Stimulated activated CD8-positive, alpha-beta memory T cell treated with anti-CD3 and anti-CD28 coated beads, Interleukin-2, amount 100 ng/mL, for 1 hour (primary cell): ENCODE measurements at places on chromosomes 1 and 21.

- no peak for DNase-seq
Measured at GRCh38 chr21:44755227-44755626, 43.9 kb upstream of the TSPEAR start.

DNA sequence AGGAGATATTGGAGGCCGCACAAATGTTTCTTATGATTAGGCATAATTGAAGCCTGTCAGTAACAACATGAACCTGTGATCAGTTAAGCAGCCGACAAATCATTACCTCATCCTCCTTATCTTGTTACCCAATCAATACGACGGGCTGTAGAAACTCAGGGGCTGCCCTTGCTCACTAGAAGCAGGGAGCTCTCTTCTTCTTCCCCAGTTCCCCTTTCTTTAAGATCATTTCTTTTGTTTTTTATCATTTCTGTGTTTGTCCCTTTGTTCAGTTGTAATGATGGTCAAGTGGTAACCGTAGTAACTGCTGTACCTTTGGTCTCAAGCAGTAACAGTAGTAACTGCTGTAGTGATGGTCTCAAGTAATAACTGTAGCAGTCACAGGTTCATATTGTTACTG is 13.8 kb upstream of the FCGR2A start:
- no peak for DNase-seq

DNA sequence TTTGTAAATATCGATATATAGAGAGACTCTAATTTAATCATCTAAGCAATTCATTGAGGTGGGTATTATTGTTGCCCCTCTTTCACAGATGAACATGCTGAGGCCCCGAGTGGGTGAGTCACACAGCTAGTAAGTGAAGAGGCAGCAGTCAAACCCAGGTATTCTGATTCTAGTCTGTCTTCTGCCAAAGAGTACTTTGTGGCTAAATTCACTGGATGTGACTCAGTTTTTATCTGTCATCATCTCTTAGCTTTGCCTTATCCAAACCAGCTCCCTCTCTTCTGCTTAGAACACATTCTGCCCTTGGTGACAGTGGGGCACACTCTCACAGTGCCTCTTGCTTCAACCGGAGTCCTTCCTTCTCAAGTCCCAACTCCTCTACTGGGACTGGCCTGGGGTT is 11.5 kb downstream of the FCRL5 start:
- no peak for DNase-seq

GRCh38 chr1:172356620-172357019 is 63.9 kb upstream of the C1orf105 start:
- DNase-seq: no peak

- no peak for DNase-seq
Measured at GRCh38 chr1:119929643-119930315, 33.5 kb upstream of the ADAM30 start.

DNA sequence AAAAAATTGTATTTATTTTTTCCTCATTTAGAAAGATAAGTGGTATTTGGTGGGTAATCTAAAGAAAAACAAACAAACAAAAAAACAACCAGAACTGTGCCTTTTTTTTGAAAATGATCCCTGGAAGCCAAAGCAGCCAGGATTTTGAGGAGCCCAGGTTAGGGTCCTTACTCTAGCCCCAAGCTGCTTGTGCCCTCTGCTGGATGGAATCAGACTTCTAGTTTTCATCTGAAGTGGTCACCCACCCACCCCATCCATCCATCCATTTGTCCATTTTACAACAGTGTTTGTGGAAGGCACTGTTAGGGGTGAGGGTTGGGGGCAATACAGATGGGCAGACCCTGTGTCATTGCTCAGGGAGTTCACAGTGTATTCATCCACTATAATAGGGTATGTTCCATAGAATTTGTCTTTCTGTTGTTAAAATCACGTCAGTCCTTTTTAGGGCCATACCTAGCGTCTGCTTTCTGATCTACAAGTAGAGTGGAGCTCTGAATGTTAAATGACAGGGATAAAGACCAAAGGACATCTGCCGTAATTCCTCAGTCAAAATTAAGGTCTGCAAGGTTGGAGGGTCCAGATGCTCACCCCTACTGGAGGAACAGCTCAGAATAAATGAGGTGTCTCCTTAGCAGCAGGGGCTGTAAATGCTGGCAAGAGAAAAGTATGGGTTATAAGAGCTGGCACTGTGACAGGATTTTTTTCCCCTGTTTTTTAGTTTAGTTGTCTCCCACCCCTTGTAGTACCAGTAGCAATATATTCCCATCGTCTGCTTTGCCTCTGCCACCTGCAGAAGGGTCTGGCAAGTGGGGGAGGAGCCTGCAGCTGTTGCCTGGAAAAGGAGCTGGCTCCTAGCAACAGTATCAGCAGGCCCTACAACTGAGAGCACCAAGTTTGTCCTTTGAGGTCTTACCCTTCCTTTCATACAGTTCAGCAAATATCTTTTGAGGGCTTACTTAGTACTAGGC is 3.2 kb downstream of the LRRC42 start:
- DNase-seq: no peak

DNA sequence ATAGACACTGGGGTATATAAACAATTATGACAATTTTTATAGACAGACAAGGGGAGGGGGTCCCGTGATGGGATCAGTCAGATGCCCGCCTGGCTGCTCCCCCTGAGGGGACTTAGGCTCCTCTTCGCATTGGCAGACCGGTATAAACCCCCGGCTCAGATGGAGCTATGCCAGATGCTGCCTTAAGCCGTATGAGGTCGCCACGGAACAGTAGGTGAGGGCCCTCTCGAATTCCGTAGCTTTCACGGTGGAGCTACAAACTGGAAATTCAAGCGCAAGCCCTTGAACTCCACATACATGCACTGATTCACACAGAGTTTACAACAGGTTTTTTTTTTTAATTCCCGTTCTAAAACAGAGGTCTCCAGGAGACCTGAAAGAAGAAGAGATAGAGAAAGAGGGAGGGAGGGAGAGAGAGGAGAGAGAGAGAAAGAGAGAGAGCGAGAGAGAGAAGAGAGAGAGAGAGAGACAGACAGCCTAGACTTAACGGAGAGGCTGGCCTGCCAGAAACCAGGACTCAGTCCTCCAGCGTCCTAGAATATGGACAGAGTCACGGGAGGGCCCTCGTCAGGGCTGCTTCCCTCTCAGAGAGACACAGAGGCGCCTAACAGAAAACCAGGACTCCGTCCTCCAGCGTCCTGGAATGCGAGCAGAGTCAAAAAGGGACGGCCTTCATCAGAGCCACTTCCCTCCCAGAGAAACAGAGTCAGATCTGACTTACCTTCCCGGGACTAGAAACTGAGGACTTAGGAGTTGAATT is 24.4 kb upstream of the TMEM54 start:
- DNase-seq: no peak

DNA sequence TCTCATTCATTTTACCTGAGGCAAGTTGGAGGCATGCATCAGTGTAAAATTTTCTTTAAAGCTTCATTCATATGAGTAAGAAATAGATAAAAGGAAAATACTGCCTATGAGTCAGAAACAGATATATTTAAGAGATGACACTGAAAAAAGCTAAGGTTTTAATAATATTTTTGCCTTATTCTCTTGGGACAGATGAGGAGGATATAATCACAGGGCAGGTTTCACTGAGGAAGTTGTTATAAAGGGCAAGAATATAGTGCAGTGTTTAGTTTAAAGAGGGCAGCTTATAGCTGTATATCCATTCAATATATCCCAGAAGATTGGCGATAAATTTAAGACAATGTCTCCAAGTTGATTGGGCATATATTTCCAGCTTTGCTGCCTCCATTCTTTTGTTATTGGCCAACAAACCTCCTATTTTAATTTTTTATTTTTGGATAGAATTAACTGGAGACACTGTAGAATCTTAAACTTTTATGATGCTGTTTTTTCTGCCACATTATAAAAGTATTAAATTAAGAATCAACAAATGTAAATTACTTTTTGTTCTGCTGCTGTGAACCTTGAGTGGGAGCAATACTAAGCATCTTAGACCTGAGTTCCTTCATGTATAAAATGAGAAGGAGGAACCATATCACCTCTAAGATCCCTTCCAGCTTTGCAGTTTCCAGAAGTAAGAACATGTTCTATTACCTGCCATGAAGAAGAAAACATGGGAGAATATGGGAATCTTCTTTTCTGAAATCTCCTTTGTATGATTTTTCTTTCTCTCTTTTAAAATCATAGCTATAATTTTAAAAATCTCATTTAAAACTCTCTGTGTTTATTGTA is 171.6 kb downstream of the S1PR1 start:
- no peak for DNase-seq

DNA sequence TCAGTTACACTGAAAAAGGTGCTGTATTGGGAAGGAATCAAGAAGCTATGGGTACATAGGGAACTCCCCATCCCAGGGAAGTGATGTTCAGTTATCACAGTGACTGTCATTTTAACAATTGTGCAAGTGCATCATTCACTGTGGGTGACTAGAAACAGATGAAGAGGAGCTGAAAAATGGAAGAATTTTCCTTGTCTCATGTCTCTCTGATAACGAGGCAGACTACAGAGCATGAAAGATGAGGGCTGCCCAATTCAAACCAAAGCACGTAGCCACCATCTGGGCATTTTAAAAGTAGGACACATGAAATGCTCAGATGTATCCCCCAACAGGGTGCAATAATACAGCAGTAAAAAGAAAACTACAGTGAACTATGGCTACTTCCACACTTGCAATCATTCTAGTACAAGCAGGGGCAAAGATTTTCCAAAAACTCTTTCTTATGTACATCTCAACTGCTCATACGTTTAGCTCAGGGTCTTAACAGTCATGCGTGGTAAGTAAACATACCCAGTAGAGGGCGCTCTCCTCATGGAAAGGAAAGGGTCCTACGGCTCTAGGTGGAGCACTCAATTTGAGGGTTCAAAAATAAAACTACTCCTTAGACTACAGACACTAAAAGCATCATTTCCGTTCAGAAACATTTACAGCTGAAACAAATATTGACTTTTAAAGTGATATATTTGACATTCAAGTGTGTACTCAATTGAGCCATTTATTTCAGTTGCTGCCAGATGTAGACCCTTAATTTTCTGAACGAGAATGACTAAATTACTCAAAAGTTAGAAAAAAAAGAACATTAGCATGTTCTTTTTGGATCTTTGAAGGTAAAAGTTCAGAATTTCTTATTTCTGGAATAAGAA is 143.2 kb downstream of the KCTD3 start:
- no peak for DNase-seq

DNA sequence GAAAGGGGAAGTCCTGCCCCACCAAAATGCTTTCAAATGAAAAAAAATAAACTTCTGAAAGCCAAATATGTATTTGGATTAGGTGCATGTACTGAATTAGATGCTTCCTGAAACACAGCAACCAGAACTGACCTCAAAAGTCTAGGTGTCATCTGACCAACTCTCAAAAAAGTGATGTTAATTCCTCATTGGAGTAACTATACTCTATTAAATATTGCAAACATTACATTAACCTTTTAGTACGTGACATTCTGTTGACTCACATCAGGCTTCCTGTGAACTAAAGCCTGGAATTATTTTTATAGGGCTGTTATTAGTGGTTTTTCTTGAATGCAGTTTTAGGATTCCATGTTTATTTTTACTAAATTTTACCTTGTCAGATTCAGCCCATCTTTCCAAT is 73.5 kb downstream of the ASTN1 start:
- no peak for DNase-seq

- no peak for DNase-seq
Measured at GRCh38 chr1:18915341-18915740, 13.0 kb upstream of the ALDH4A1 start.

DNA sequence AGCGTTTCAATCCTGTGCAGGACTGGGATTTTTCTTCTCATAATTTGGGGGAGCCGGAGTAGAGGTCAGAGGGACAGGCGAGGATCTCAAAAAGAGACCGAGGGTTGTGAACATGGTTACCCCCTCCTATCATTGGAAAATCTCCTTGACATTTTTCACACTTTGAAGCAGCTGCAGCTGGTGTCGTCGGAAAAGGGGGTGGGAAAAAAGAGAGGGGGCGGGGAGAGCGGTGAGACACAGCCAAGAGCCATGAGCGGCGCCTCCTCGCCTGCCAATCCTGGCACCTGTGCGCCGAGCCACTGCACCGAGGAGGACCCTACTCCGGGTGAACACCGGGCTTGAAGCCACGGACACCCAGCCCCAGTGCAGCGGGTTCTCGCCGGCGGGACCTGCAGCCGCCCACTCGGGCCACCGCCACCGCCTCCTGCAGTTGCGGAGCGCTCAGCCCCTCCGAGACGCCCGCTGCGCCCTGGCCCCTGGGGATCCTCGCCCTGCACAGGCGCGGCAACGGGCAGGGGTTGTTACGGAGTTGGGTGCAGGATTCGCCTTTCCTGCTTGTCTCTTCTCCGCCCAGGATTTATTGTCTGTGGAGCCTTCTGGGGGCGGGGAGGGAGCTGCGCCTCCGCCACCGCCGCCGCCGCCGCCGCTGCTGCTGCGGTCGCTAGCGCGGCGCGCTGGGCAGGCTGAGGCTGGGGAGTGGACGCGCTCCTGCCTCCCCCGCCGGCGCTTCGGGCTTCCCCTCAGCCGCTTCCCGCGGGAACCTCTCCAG is at the start of gene LRRC7:
Gene LRRC7 (plus strand): TSS at position 271 of the 769 bp plus-strand sequence. CDS start 718 bp downstream, outside the sequence.
- DNase-seq: no peak

- no peak for DNase-seq
Measured at GRCh38 chr1:224504297-224505041, 69.9 kb upstream of the WDR26 start.
